ENCODE measurements at places on chromosomes 12 and 14.

GRCh38 chr14:51554339-51554920 lies 97.3 kb upstream of the FRMD6 start:
- DNase-seq: no peak

DNA sequence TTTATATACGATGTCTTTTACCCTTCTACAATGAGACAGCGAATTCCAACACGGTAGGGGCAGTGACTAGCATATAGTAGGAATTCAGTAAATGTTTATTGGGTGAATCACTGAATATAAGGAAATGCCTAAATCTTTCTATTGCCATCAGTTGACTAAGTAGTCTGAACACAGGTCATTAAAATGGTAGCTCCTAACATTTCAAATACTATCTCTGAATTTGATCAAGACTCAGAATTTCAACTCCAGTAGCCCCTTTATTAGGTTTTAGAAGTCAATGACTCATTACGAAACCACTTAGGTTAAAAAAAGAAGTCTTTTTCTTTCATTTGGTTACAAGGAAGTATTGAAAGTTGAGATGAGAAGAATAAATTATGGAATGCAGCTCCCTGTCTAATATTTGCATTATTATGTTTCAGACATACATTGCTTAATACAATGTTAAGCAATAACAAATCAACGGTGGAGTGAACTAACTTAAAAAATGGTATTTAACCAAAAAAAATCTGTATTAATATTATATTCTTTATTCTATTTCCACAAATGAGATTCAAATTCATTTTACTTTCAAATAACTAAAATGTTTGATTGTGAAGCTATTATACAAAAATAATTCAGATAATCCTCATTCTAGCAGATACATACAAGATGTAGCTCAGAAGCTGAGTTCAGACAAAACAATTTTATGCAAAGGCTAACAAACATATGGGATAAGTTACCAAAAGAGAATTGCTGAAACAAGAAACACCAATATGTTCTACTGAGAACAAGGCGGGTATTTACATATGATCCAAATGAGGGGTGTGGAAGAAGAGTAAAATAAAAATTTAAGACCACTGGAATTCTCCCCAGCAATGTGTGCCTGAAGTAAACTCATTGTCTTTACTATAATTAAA lies 302.7 kb downstream of the CEP128 start:
- no peak for DNase-seq

DNA sequence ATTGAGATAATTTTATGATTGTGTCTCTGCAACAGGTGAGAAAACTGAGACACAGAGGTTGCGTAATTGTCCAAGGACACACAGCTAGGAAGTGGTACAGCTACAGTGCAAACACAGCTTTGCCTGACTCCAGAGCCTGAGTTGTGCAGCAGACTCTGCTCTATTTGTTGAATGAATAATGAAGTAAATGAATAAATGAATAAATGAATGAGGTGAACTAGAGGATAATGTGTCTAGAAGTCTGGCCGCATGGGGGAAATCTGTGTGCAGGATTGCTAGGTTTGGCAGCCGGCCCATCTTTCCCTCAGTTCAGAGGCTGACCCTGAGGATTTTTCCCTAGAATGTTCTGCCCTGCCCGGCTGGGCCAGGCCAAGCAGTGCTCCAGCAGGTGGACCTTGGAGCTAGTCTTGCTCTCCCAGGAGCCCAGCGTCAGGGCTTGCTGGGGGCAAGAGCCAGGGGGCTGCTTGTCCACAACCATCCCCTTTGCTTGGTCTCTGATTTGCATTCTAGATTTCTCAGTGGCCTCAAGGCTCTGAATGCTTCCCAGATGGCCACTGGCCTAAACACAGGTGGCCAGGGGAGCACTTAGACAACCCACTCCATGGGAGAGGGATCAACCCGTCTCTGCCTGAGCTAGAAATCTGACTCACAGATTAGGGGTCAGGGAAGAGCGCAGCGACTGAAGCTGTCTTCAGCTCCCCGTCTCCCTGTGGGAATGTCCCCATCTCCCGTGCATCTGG lies 225.2 kb downstream of the C12orf75 start:
- DNase-seq: no peak

DNA sequence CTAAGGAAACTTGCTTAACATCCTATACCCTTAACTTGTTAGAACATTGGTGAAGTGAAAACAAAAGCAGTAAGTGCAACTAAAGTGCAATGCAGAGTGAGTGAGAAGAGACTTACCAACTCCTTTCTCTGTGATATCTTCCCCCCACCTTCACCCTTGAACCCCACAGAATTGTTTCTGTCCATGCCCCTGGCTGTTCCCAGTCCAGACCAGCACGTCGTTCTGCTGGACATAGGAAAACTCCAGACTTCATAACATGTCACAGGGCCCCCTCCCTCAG lies 91.9 kb downstream of the DAD1 start:
- no peak for DNase-seq

DNA sequence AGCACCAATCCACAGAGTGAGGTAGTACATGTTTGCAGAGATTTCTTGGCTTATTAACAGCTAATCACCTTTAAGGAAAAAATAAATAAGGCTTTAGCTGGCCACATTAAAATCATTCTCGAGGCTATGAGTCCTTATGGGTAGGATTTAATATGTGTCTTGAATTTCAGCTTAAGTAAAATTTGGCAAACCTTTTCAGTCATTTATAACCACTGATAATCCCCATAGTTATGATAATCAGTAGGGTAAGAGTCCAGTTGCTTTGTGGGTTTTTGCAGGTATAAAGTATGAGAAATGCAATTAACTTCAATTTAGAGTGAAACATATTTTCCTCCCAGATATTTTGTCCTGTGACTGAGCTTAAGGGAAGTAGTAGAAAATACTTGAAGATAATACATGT lies 1458.9 kb upstream of the FLRT2 start:
- DNase-seq: no peak

- DNase-seq: no peak
Observed at GRCh38 chr14:70170976-70171375, 17.8 kb downstream of the SLC8A3 start.

GRCh38 chr14:46973295-46973694 lies 321.7 kb upstream of the RPL10L start:
- no peak for DNase-seq

DNA sequence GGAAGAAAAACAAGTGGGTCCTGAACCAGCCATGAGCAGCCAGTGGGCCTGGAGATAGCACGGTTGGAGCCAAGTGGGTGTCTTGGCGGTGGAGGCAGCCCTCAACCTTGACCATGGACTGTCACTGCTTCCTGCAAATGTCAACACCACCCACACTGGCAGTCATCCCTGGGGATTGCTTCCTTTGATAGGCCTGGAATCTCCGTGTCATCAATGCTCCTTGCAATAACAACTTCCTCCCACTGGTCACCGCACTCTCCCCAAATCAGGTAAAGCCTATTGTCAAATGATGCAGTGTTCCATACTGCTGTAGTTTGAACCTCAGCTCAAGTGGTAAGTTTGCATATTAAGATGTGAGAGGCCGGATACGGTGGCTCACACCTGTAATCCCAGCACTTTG lies 129.1 kb downstream of the NTF3 start:
- DNase-seq: no peak

GRCh38 chr12:54055552-54055951 lies 1.9 kb downstream of the HOXC4 start:
- no peak for DNase-seq

DNA sequence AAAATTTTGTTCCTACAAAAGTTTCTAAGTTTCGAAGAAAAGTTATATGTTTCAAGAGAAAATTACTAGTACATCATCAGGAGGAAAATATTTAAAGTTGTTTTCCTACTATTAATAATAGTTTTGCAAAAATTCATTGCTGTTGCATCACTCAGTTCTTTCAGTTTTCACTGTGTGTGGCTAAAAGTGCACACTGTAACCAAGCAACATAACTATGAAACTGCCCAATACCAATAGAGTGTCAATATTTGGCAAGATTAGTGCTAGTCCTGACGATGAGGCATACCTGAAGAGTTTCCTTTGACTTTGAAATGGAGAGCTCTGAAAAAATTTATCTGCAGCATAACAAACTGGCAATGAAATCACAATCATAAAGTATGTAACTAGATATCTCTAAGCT lies 194.3 kb downstream of the CPNE8 start:
- DNase-seq: no peak

Data from stimulated activated CD4-positive, alpha-beta T cell treated with anti-CD3 and anti-CD28 coated beads, Interleukin-1b, Interleukin-23, amount 100 ng/mL, for 1 hour (primary cell).